ENCODE measurements at places on chromosomes 2 and 18. TPM values are rescaled to one million over a fixed set of nuclear protein-coding genes. Genes with fewer than 3 reads are reported as not detected.

CNGA3 gene
- total RNA-seq, result not detected

KIF1A gene
- total RNA-seq, result 5.6 TPM

COX7A2L gene
- 99.6 TPM for total RNA-seq

CFAP221 gene
- not detected for total RNA-seq

HAAO gene
- total RNA-seq, result not detected

NCKAP5 gene
- total RNA-seq, result 4.9 TPM

G6PC2 gene
- total RNA-seq, result not detected

ABCG5 gene
- not detected for total RNA-seq

STPG4 gene
- total RNA-seq, result 0.15 TPM

RBMS1 gene
- total RNA-seq, result 22.0 TPM

ABCB11 gene
- not detected for total RNA-seq

TMEM198 gene
- 4.2 TPM for total RNA-seq

HOXD13 gene
- 5.3 TPM for total RNA-seq

Measured in A375 (cell line).